Endothelial cell (in vitro differentiated cells): ENCODE measurements at places on chromosomes 5 and 9.
A peak's percentile ranks its signal among the peaks of the same experiment; 100 is the strongest.

GRCh38 chr5:66769839-66770617 lies 173.8 kb downstream of the MAST4 start:
- peak; percentile 11 for DNase-seq

DNA sequence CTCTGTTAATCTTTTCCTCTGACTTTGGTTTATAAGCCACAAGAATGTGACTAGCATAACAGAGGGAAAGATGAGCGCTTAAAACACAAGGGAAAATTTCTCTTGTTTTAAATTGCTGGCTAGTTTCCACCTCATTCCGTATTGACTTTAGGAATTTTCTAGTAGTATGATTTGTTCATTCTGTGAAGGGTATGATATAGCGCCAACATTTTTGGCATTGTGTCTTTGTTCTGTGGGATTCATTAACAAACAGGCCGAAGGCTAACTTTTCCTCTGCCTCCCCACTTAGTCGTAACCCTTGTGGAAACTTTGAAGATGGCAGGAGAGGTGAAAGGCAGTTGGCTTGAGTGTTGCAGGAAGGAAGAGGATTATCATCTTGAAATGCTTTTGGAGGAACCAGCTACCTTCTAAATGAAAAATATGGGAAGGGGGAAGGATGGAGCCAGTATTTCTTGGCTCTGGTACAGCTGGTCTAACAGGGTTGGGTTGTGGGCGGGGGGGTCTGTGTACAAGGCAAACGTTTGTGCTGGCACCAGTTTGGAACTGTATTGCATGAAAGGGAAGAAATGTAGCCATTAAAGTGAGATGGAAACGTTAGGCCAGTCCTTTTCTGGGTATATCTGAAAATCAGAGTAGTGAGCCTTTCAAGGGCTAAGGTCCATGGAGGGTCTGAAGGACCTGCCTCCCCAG lies 21.5 kb upstream of the DMRT2 start:
- DNase-seq, result no peak

DNA sequence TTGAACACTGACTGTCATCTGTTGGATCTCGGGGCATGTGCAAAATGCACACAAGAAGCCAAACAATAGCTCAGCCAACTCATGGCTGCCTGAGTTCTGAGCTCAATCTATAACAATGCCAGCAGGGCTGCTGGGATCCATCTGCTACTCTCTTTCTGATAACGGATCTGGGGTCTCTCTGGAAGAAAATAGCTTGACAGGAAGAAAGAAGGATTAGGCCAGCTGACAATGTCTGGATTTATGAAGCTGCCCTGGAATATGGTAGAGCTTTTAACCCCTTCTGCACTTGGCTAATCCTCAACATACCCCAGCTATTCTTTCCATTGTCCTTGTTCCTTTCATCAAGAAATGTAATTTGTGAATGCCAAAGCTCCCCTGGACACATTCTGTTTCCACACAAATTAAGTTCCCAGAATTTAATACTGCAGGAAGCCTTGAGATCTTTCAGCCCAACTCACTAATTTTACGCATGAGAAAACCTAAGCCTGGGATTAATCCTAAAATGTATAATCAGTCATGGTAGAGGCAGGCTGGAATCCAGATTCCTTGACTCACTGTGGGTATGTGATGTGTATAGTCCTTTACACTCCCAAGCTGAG lies 62.7 kb upstream of the PCA3 start:
- DNase-seq, result no peak

GRCh38 chr9:36288070-36288469 lies 29.8 kb upstream of the GNE start:
- DNase-seq, result no peak

- DNase-seq, result peak; percentile 42
These were observed 482 bp downstream of the NFIB start for GRCh38 chr9:14313378-14313940.

GRCh38 chr5:133841831-133842750 lies 126.3 kb downstream of the C5orf15 start:
- DNase-seq, result no peak

DNA sequence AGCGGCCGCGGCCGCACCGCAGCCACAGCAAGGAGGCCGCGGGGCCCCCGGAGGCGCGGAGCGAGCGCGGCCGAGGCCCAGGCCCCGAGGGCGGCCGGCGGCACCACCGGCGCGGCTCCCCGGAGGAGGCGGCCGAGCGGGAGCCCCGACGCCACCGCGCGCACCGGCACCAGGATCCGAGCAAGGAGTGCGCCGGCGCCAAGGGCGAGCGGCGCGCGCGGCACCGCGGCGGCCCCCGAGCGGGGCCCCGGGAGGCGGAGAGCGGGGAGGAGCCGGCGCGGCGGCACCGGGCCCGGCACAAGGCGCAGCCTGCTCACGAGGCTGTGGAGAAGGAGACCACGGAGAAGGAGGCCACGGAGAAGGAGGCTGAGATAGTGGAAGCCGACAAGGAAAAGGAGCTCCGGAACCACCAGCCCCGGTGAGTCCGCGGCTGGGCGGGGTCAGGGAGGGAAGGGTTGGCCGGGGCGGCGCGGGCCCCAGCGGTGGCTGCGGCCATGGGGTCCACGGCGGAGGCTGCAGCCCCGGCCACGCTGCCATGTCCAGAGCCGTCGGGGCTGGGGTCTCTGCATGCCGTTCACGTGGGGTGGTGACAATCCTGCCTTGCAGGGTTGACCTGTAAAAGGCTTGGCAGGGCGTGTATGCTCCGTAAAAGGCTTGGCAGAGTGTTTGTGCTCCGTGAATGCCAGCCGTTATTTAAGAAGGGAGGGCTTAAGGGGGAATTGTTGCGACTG lies 146.0 kb downstream of the CACNA1B start:
- no peak for DNase-seq

GRCh38 chr5:143985832-143986515 lies 174.0 kb downstream of the HMHB1 start:
- DNase-seq, result no peak

GRCh38 chr5:100827481-100827889 lies 75.6 kb downstream of the ST8SIA4 start:
- DNase-seq, result no peak

- no peak for DNase-seq
These were observed 20.8 kb upstream of the CKMT2 start for GRCh38 chr5:81212211-81212751.

GRCh38 chr9:131707733-131708157 lies 32.1 kb downstream of the RAPGEF1 start:
- DNase-seq, result no peak

DNA sequence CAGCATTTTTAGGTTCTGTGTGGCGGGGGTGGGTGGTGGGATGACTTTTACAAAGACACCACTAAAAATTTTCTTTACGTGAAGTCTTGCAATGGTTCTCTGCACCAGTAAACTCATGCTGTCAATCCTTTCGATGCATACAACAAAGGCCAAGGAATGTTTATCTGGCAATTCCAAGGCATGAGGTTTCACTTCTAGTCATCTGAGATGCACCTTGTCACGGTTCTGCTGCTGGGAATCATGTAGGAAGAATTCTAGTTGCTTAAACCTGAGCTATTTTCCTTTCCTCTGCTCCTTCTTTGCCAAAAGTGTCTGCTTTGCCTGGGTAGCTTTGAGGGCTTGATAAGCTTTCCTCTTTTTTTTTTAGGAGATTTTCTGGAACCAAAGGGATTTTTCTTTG lies 1204.5 kb upstream of the SEMA6A start:
- no peak for DNase-seq

- DNase-seq, result no peak
These were observed 193.2 kb downstream of the GADD45G start for GRCh38 chr9:89797937-89798455.

DNA sequence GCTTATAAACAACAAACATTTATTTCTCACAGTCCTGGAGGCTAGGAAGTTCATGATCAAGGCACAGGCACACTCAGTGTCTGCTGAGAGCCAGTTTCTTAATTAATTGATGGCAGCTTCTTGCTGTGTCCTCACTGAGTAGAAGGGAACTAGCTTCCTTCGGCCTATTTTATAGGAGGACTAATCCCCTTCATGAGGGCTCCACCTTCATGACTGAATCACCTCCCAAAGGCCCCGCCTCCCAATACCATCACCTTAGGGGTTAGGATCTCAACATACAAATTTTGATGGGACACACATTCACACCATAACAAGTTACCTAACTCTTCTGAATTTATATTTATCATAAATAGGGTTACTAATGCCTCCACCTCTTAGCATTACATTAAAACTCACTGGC lies 129.8 kb downstream of the GNAQ start:
- DNase-seq, result no peak

- DNase-seq, result no peak
These were observed 30.4 kb downstream of the FEM1C start for GRCh38 chr5:115514220-115514619.

DNA sequence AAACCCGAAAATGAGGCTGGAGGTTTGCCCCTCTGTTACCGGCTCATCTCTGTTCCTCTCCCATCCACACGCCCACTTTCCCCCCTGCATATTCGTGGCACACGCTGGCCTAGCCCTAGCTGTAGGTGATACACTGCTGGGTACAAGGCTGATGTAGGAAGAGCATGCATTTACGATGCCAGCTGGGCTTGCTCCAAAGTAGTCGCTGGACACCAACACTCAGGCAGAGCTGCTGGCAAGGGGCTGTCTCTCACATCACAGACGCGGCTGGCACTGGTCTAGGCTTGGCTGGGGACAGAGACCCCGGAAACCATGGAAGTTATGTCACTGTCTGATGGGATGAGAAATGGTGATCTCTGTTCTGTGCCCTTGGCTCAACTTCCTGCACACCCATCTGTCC lies 9.8 kb upstream of the PHYKPL start:
- no peak for DNase-seq

GRCh38 chr5:31656806-31657205 lies 17.9 kb downstream of the PDZD2 start:
- no peak for DNase-seq

DNA sequence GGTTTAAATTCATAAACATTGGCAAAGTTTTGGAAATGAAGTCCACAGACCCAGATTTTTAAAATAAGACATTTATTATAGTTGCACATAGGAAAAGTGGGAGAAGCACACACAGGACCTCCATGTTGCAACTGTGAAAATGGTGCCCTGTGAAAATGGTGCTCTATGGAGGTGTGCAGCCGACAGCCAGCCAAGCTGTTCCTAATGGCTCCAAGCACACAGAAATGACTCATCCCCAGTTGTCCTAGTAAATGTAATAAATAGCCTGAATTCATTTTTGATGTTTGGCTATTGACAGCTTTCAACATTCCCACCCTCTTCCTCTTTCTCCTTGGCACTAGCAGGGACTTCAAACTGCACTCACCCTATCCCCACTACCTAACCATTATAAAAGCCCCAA lies 590.9 kb downstream of the CAAP1 start:
- DNase-seq, result no peak

DNA sequence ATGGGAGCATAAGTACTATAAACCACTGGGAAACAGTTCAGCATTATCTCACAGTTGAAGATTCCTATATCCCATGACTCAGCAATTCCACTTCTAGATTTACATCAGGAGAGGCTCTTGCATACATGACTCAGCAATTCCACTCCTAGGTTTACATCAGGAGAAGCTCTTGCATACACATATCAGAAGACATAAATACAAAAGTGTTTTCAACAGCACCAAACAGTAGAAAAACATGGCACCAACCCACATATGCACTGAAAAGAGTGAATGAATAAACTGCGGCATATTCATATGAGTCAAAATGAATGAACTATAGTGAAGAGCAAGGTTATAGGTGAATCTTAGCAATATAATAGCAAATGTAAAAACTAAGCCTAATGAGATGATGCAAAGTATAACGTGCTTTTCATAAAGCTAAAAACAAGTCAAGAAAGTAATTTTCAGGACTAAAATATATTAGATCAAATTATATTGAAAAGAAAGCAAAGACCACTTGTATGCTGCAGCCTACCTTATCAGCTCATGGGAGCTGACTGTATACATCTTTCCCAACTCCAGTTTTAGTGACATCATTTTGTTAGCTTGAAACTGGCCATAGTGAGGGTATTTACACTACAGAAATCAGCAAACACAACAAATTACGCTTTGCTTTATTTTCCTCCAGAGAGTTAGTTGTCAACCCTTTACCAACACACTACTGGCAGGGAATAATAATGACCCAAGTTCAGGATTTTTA lies 95.8 kb downstream of the ANKRD18B start:
- no peak for DNase-seq

- no peak for DNase-seq
These were observed 334.9 kb upstream of the DAB2 start for GRCh38 chr5:39759701-39760100.

GRCh38 chr5:99775189-99775588 lies 760.0 kb upstream of the FAM174A start:
- DNase-seq, result no peak

DNA sequence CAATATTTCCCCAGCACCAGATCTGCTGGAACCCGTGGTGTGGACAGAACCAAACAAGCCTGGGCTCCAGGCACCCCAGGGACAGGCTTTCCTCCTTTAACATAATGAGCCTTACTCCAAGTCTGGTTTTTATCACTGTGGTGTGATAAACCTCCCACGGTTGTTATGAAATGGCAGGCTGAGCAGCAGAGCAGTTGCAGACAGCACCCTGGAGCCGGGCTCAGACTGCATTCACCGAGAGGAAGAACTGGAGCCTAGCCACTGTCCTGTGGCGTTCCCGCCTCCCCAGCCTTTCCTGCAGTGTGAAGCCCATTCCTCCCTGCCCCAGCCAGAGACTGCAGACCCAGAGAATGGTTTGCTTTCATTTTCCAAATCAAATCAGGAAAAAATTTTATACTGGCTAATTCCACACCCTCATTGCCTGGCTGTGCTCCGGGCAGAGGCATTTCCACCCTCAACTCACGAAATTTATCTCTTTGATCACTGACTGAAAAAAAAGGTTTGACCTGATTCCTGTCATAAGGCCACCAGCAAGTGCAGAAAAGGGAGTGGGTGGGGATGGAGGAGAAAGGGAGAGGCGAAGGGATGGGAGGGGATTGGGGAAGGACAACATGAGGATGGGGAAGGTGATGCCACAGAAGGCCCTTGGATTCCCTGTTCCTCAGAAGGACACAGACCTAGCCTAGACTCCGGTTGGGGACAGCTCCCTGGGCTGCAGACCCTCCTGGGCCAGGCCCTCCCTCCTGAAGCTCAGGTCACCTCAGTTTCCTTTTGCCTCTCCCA lies 18.9 kb downstream of the IPPK start:
- no peak for DNase-seq
